ENCODE measurements at places on chromosomes 11 and 22.

GRCh38 chr11:119473901-119474681, 51.1 kb upstream of the THY1 start:
- no peak overlapping the region for H3K27ac ChIP-seq
- no peak for DNase-seq
- H3K4me3 ChIP-seq, result no peak overlapping the region
- H3K36me3 ChIP-seq, result no peaks in the 10 kb centered on the region
- H3K4me1 ChIP-seq, result no peaks in the 10 kb centered on the region

GRCh38 chr11:33086017-33086416, 46.6 kb downstream of the TCP11L1 start:
- H3K27ac ChIP-seq, result no peak overlapping the region
- DNase-seq, result no peak
- H3K27me3 ChIP-seq, result no peaks in the 10 kb centered on the region

DNA sequence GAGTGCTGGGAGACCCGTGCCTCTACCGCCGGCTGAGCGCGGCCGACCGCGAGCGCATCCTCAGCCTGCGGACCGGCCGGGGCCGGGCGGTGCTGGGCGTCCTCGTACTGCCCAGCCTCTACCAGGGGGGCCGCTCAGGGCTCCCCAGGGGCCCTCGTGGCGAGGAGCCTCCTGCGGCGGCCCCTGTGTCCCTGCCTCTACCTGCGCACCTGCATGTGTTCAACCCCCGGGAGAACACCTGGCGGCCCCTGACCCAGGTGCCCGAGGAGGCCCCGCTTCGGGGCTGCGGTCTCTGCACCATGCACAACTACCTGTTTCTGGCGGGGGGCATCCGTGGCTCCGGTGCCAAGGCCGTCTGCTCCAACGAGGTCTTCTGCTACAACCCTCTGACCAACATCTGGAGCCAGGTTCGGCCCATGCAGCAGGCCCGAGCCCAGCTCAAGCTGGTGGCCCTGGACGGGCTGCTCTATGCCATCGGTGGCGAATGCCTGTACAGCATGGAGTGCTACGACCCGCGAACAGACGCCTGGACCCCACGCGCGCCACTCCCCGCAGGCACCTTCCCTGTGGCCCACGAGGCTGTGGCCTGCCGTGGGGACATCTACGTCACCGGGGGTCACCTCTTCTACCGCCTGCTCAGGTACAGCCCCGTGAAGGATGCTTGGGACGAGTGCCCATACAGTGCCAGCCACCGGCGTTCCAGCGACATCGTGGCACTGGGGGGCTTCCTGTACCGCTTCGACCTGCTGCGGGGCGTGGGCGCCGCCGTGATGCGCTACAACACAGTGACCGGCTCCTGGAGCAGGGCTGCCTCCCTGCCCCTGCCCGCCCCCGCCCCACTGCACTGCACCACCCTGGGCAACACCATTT, 3.5 kb downstream of the KLHDC7B start:
- no peak overlapping the region for H3K27ac ChIP-seq
- no peaks in the 10 kb centered on the region for H3K36me3 ChIP-seq
- no peak overlapping the region for H3K4me3 ChIP-seq
- DNase-seq, result no peak
- peaks cover 16% of the 10 kb centered on the region for H3K4me1 ChIP-seq

- H3K4me3 ChIP-seq, result no peak overlapping the region
- H3K27ac ChIP-seq, result no peak overlapping the region
- DNase-seq, result no peak
- no peaks in the 10 kb centered on the region for H3K27me3 ChIP-seq
- peaks cover 26% of the 10 kb centered on the region for H3K4me1 ChIP-seq
Measured at GRCh38 chr11:36458129-36458915, 51.8 kb downstream of the TRAF6 start.

- H3K27me3 ChIP-seq, result no peaks in the 10 kb centered on the region
- no peak for DNase-seq
- H3K4me1 ChIP-seq, result no peaks in the 10 kb centered on the region
Measured at GRCh38 chr11:43975629-43976028, 33.2 kb downstream of the C11orf96 start.

- H3K27ac ChIP-seq, result no peak overlapping the region
- H3K4me3 ChIP-seq, result no peak overlapping the region
- H3K4me1 ChIP-seq, result peaks cover 20% of the 10 kb centered on the region
- DNase-seq, result peak; percentile 72
- peaks cover 3% of the 10 kb centered on the region for H3K36me3 ChIP-seq
- no peaks in the 10 kb centered on the region for H3K27me3 ChIP-seq
Measured at GRCh38 chr11:12180257-12181205, 70.1 kb downstream of the MICAL2 start.

GRCh38 chr11:79174045-79175008, 266.5 kb downstream of the TENM4 start:
- no peak for DNase-seq
- peaks cover 9% of the 10 kb centered on the region for H3K4me1 ChIP-seq
- no peak overlapping the region for H3K4me3 ChIP-seq
- H3K27ac ChIP-seq, result no peak overlapping the region
- H3K27me3 ChIP-seq, result no peaks in the 10 kb centered on the region

DNA sequence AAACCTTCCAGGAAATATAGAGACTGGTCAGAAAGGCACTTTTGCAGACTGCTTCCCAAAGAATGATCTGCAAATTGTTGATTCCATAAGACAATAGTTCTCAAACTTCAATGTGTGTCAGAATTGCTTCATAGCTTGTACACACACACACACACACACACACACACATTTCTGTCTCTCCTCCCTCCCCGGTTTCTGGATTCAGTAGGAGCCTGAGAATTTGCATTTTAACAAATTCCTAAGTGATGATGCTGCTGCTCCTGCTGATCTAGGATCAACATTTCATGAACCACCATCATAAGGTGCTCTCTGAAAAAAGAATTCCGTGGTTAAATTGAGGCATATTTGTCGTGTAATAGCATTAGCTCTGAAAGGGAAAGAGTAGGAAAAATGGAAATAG, 35.3 kb upstream of the FZD4 start:
- peak; percentile 70 for DNase-seq
- no peak overlapping the region for H3K4me3 ChIP-seq
- no peak overlapping the region for H3K27ac ChIP-seq
- H3K27me3 ChIP-seq, result no peaks in the 10 kb centered on the region

- H3K27me3 ChIP-seq, result no peaks in the 10 kb centered on the region
- no peak overlapping the region for H3K4me3 ChIP-seq
- DNase-seq, result no peak
- no peak overlapping the region for H3K27ac ChIP-seq
- H3K4me1 ChIP-seq, result no peaks in the 10 kb centered on the region
Measured at GRCh38 chr11:5223686-5224085, 3.2 kb downstream of the HBB start.

- H3K36me3 ChIP-seq, result no peaks in the 10 kb centered on the region
- no peaks in the 10 kb centered on the region for H3K27me3 ChIP-seq
- H3K27ac ChIP-seq, result no peak overlapping the region
- peaks cover 7% of the 10 kb centered on the region for H3K4me1 ChIP-seq
Measured at GRCh38 chr11:19701421-19701820, 11.2 kb upstream of the NAV2 start.

- DNase-seq, result no peak
- H3K27me3 ChIP-seq, result no peaks in the 10 kb centered on the region
- H3K27ac ChIP-seq, result no peak overlapping the region
- no peaks in the 10 kb centered on the region for H3K36me3 ChIP-seq
Measured at GRCh38 chr11:130369713-130370112, 55.0 kb upstream of the ZBTB44 start.

DNA sequence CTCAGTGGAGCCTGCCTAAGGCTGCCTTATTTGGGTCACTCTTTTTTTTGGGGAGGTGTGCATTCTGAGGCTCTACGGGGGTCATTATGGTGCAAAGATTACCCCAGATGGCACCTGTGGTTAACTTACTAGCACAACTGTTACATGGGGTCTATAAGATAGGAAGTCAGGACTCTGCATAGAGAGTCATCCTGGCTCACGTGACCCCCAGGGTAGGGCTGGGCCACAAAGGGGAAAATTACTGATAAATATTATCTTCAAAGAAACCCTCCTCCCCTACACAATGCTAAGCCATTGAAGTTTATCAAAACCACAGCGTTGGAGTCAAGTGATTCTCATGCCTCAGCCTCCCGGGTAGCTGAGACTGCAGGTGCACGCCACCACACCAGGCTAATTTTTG, 397.1 kb downstream of the MN1 start:
- peaks cover 10% of the 10 kb centered on the region for H3K4me1 ChIP-seq
- no peak for DNase-seq
- no peaks in the 10 kb centered on the region for H3K27me3 ChIP-seq
- H3K27ac ChIP-seq, result no peak overlapping the region
- no peaks in the 10 kb centered on the region for H3K36me3 ChIP-seq

GRCh38 chr11:59247531-59248227, 35.0 kb upstream of the MPEG1 start:
- H3K27me3 ChIP-seq, result no peaks in the 10 kb centered on the region
- no peak overlapping the region for H3K4me3 ChIP-seq
- H3K27ac ChIP-seq, result no peak overlapping the region
- H3K36me3 ChIP-seq, result no peaks in the 10 kb centered on the region
- no peak for DNase-seq

GRCh38 chr22:17678817-17679385, 40.3 kb downstream of the BCL2L13 start:
- DNase-seq, result peak; percentile 83
- peak overlapping the region; percentile 25 for H3K27ac ChIP-seq
- H3K4me1 ChIP-seq, result no peaks in the 10 kb centered on the region
- H3K4me3 ChIP-seq, result no peak overlapping the region

DNA sequence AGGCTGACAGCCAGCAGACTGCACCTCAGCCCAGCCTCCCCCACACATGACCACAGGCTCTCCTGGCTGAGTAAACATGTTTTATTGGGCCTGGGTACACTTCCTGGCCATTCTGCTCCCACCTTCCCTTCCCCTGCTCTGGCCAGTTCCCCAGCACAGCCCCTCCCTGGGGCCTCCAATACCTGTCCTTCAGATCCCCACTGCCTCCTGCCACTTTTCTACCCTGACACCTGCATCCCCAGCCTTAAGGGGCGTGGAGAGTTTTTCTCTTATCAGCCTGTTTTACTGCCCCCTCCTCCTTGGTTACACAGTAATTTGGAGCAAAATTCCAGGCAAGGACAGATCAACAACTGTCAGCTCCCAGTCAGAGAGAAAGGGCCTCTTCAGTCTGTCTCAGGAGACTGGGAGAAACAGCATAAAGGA, at the start of gene ISX:
Gene ISX (plus strand): TSS at position 363 of the 423 bp plus-strand sequence. CDS start 930 bp downstream, outside the sequence.
- H3K36me3 ChIP-seq, result no peaks in the 10 kb centered on the region
- H3K4me1 ChIP-seq, result peaks cover 14% of the 10 kb centered on the region
- no peak within 1 kb of the TSS for H3K4me3 ChIP-seq
- DNase-seq, result no peak
- no peak within 1 kb of the TSS for H3K27ac ChIP-seq

GRCh38 chr11:113974741-113975470, at the start of gene HTR3A:
Gene HTR3A (plus strand): TSS chr11:113975108. CDS start chr11:113975326, 218 bp downstream.
- H3K27ac ChIP-seq, result no peak within 1 kb of the TSS
- H3K27me3 ChIP-seq, result no peaks in the 10 kb centered on the region
- H3K4me3 ChIP-seq, result no peak within 1 kb of the TSS
- peaks cover 7% of the 10 kb centered on the region for H3K4me1 ChIP-seq
- no peaks in the 10 kb centered on the region for H3K36me3 ChIP-seq
